Stimulated activated CD8-positive, alpha-beta memory T cell treated with anti-CD3 and anti-CD28 coated beads, Interleukin-12 subunit alpha, Interleukin-12 subunit beta, amount 100 ng/mL, for 1 hour (primary cell): ENCODE measurements at places on chromosomes 12 and 14.

DNA sequence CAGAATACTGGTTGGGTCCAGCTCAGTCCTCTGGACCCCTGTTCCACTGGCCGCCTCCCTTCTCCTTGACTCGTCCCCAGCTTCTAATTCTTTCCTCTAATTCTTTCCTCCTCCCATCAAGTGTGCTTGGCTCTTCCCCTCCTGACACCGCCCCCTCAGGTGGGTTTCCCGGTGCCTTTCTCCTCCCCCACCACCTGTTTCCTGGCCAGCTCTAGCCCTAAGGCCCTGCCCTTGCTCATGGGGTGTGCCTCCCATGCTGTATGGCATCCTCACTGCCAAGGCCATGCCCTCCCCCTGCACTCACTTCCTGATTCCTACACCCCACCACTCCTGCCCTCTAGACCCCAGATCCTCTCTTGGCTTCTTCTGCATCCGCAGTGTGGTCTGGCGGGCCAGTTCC, 12.1 kb upstream of the EML1 start:
- DNase-seq = no peak

GRCh38 chr12:47577206-47577989, 128.4 kb downstream of the RPAP3 start:
- no peak for DNase-seq

- no peak for DNase-seq
Observed at GRCh38 chr14:75318353-75318752, 39.7 kb downstream of the FOS start.

DNA sequence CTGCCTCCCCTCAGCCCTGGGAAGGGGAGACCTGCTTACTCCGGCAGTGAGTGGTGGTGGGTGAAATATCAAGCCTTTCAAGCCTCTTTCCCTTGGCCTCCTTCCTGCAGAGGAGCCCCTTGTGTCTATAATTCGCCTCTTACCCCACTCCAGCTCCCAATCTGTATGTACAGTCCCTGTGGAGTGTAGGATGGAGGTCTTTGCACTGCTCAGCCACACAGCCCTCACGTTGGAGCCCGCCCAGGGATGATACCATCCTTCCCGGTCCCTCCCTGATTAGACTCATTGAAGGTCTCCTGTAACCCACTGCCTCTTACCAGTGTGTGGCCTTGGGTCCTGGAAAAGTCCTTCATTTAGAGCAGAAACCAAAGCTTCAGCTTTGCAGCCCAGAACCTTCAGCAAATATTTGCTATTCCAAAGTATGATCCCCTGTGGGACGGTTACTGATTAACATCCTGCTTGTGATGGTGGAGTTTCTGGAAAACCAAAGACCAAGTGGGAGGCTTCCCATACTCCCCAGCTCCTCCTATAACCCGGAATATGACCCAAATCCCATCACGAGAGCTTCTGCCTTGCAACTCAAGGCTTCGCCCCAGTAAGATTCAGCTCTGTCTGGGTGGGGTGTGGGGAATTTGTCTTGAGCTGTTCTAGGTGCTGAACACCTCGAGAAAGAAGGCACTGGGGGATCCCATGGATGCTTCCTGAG, at the start of gene SERPINA10:
SERPINA10 (minus strand) TSS at position 397 of the 706 bp plus-strand sequence. CDS start 2,675 bp downstream, outside the sequence.
- DNase-seq = no peak

GRCh38 chr14:54133896-54134295, 177.3 kb upstream of the BMP4 start:
- DNase-seq = no peak

GRCh38 chr12:49098035-49098451, 3.4 kb upstream of the DHH start:
- DNase-seq = peak; percentile 47

- DNase-seq = no peak
Observed at GRCh38 chr14:71952381-71953363, 20.4 kb downstream of the RGS6 start.

DNA sequence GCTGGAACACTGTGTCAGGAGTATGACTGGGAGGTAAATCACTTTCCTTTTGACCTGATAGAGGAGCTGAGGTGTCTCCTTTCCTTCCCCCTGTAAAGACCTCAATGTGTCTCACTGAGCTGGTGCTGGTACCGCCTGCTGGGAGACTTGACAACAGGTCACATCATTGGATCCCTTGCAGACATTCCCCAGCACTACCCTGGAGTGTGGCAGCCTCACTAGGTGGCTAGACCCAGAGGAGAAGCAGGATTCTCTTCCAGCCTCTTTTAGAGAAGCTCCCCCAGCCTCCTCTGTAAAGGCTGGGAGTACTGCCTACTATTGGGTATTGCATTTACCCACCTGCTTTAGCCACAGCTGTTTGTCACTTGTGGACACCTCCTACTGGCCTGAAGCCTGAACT, 223.9 kb downstream of the ADGRD1 start:
- DNase-seq = no peak

- no peak for DNase-seq
Observed at GRCh38 chr14:56844406-56845002, 34.2 kb upstream of the OTX2 start.

- DNase-seq = no peak
Observed at GRCh38 chr12:13961971-13962370, 19.4 kb downstream of the GRIN2B start.

- no peak for DNase-seq
Observed at GRCh38 chr12:6080149-6081045, 44.1 kb downstream of the VWF start.

GRCh38 chr12:77486872-77487271, 343.8 kb upstream of the NAV3 start:
- DNase-seq = no peak

GRCh38 chr14:104462651-104463630, 116.6 kb upstream of the C14orf180 start:
- DNase-seq = no peak

DNA sequence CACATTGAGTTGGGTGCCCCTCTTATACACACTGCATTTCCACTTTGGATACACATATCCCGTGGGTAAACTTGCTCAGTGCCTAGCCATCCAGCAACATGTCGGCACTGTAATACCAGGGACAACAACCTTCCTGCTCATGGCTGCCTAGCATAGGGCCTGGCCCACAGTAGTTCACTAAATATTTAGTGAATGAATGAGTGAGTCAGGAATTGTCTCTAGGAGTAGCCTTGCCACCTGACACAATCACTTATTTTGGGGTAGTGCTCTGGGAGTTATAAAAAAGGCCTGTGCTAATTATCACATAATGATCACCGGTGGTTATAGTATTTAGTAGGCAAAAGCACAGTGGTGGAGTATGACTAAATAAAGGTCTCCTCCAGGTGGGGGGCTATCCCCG, 8.5 kb upstream of the NUMB start:
- no peak for DNase-seq

DNA sequence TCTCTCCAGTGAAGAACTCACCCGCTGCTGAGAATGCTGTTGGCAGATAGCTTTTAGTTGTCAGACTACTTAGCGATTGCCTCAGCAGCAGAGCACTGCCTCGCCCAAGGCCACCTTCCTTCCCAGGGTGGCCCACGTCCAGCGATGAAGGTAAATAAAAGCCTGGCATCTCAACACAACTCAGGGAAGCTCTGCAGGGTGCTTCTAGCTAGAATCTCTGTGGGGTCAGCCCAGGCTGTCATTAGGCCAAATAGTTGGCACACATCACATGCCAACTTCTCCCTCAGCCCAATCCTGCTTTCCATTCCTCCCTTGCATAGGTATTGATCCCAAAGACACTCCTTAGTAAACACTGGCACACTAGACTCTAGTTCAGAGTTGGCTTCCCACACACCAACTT, 368.1 kb upstream of the TMTC1 start:
- DNase-seq = no peak

DNA sequence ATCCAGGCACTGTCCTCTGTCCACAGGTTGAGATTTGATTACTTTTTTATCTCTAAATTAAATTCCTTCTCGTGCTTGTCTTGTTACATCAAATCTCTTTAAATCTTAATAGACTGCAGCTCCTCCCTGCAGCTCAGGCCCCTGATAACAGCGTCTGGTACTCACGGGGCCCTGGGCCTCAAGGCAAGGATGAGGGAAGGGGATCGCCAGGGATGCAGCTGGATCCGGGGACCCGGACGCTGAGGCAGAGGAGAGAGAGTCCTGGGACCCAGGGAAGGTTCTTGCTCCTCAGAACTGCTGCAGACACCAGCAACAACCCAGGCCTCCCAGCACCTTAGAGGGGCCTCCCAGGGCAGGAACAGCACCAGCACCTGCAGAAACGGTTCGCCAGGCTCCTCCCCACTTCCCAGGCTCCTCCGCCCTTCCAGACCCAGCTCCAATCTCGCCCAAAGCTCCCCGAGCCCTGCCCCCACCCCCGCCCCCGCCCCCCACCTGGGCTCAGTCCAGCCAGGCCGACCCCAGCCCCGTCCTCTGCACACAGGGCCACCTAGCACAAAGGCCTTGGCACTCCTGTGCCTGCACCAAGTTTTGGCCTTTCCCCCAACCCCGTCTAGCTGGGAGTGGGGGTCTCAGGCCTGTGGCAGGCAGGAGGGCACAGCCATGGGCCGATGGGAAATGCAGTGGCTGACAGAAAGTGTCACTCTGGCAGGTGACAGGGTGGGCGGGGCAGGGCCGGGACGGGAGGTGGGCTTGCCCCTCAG, 60.3 kb upstream of the GALNT9 start:
- DNase-seq = no peak

DNA sequence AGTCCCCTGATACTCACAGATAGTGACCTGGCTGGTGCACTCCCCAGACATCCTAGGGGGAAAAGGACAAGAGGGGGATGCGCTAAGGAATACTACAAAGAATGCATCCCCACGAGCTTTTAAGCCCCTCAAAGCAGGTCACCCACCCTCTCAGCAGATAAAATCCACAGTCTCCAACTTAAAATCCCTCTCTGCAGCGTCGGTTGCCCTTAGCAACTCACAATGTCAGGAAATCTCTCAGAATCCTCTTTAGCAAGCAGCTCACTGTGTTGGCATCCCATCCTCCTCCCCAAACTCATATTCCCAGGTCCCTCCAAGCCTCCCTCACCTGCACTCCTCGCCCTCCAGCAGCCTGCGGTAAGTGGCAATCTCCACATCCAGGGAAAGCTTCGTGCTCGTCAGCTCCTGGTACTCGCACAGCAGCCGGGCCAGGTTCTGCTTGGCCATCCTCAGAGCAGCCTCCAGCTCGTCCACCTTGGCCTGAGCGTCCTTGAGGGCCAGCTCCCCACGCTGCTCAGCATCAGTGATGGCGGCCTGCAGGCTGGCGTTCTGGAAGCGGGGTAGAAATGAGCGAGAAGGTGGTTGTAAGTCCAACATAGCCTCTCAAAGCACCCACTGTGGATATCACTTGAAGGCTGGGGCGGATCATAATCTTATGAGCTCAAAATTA, 5.5 kb upstream of the KRT79 start:
- no peak for DNase-seq

DNA sequence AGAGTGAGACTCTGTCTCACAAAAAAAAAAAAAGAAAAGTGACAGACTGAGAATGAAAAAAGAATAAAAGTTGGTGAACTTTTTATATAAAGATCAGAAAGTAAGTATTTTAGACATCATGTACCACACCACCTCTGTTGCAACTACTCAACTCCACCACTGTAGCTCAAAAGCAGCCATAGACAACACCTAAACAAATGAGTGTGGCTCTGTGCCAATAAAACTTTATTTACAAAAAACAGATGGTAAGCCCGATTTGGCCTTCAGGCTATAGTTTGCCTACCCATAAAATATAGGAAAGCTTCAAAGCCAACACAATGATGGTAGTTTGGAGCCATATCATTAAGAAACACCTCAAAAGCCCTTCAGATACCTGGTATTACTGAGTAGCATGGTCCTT, 154.5 kb upstream of the FOXN3 start:
- no peak for DNase-seq

DNA sequence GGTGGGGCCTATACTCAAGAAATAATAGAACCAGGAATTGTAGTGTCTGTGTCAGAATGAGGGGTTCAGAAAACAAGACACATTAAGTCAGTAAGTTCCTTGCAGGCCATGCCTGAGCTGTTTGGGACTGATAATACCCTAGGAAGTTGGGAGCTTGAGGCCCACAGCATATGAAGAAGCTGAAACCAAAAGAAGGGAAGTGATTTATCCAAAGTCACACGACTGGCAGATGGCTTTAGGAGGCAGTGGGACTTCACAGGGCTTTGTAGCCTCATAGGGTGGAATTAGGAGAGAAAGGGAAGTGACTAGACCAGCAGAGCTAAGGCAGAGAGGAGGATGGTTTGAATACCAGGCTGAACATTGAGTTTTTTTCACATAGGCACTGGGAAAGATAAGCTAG, 56.6 kb upstream of the SRSF5 start:
- no peak for DNase-seq

GRCh38 chr12:1890119-1890703, 28.2 kb downstream of the CACNA2D4 start:
- DNase-seq = no peak

DNA sequence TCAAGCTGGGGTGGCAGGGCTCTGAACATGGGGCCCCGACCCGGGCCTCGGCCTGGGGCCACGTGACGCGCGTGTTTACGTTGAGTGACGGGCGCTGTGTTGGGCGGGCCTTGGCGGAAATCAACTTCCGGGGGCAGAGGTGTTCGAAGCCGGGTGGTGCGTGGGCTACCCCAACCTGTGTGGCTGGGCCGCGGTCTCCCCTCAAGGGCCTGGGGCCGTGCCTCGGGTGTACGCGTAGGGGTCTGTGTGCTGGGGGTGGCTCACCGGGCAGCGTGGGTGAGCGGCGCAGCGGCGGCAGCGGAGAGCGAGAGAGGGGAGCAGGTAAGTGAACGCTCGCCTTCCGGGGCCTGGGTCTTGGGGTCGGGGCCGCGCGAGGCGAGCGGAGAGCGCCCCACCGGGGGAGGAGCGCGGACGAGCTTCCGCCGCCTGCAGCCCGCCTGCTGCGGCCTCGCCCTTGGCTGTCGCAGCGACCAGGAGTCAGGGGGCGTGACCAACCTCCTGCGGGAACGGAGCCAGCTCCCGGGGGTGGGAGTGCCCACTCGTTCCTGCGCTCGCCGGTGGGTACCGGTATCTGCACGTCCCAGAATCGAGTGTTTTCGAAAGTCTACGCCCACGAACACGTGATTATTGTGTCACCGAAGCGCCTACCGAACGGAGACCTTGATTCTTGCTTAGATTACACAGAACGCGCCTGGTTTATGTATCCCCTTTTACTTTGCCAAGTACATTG, at the start of gene CCDC91:
CCDC91 (plus strand) TSS at position 136 of the 730 bp plus-strand sequence. CDS start 66,760 bp downstream, outside the sequence.
- DNase-seq = peak; percentile 77

GRCh38 chr12:123713823-123714585, 1.9 kb downstream of the ATP6V0A2 start:
- DNase-seq = no peak

DNA sequence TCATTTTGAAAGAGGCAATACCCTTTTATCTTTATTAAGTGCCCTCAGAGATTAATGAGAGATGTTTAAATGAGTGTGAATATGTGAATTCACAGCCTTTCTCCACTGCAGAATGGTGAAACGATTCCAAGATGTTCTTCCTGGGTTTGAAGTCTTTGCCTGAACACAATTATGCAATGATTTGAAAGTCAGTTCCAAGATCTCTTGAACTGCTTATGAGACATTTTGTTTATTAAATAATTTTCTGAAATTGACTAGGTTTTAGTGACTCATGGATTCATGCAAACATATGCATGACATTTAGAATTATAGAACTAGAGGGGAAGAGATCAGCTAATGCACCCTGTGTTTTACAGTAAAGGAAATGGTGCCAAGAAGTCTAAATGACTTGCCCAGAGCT, 118.1 kb upstream of the SLC38A2 start:
- no peak for DNase-seq
